ENCODE measurements at places on chromosomes 3 and 15. TPM values are rescaled to one million over a fixed set of nuclear protein-coding genes. Genes with fewer than 3 reads are reported as not detected.

The BFSP2 gene
- total RNA-seq: not detected

The LRRN1 gene
- total RNA-seq: not detected

The NLGN1 gene
- total RNA-seq: 32.2 TPM

The ATP6V1A gene
- 77.0 TPM for total RNA-seq

The EAF2 gene
- 3.1 TPM for total RNA-seq

The STXBP5L gene
- total RNA-seq: not detected

All from endothelial cell of coronary artery (primary cell).